ENCODE measurements at places on chromosomes 2 and 18.
A peak's percentile ranks its signal among the peaks of the same experiment; 100 is the strongest.

- no peak for DNase-seq
Measured at GRCh38 chr2:200222791-200223190, 83.7 kb upstream of the SPATS2L start.

GRCh38 chr2:100878000-100878791 is 58.3 kb downstream of the NPAS2 start:
- DNase-seq, result no peak

DNA sequence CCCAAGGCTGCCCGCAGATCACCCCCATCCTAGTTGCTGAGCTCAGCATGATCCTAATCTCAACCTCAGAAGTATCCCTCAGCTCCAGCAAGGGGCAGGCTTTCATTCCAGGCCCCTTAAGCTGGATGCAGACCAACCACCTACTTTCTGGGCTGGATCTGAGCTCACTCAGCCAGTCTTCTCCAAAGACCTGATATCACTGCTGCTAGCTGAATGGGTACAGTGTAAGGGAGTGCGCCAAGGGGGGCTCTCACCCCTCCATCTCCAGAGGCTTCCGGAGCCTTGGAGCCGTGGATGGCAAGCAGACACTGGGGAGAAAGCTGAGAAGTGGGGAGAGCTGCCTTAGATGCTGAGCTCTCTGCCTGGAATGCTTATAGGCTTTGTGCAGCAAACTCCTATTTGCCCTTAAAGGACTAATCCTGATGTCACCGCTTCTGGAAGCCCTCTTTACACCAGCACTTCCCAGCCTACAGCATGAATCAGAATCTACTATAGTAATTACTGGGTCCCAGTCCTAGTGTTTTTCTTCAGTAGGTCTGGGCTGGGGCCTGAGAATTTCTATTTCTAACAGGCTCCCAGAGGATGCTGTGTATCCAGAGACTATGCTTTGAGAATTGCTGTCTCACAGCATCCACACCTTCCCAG is 31.0 kb downstream of the GYPC start:
- no peak for DNase-seq

- DNase-seq, result peak; percentile 82
Measured at GRCh38 chr2:112482309-112483041, 519 bp downstream of the TTL start.

DNA sequence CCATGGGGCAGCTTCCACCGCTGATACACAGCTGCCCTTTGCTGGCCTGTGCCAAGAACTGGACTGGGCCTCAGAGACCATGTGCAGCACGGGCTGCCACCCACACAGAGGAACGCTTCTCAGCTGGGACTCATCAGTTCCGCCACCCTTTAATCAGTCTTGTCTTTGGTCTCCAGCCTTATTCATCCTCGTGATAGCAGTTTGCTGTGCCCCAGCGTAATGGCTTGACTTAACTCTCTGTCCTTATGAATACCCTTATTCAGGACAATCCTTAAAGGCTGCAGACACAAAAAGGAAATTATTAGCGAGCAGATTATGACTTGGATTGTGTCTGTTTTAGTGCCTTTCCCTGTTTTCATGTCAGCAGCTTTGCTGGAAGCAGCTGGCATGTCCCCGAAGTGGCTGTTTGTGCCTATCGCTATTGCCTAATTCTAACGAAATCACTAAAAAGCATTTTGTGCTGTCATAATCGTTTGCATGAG is 108.9 kb upstream of the DAPL1 start:
- DNase-seq, result no peak

GRCh38 chr2:50492477-50492851 is 539.5 kb downstream of the NRXN1 start:
- peak; percentile 42 for DNase-seq

DNA sequence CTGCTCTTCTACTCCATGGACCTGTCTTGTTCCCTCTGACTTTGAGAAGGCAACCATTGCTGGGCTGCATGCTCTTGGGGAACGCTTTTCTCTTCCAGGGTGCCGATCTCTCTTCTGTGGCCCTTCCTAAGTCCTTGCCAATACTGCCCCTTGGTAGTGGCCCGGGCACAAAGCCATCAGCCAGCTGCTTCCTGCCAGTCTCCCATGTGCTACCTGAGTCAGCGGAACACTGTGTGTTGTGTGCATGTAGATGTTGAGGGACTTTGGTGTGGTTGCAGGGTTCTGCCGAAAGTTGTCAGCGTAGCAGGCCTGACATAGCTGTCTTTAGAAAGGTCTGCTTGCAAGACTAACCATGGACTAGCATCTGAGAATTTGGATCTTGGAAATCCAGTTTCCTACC is 35.4 kb downstream of the MGAT5 start:
- DNase-seq, result no peak

- no peak for DNase-seq
Measured at GRCh38 chr2:7333960-7334493, 416.8 kb downstream of the RNF144A start.

- DNase-seq, result peak; percentile 57
Measured at GRCh38 chr2:48531141-48531648, 1.2 kb downstream of the STON1 start.

GRCh38 chr2:68404893-68405799 is 40.1 kb downstream of the PLEK start:
- no peak for DNase-seq

DNA sequence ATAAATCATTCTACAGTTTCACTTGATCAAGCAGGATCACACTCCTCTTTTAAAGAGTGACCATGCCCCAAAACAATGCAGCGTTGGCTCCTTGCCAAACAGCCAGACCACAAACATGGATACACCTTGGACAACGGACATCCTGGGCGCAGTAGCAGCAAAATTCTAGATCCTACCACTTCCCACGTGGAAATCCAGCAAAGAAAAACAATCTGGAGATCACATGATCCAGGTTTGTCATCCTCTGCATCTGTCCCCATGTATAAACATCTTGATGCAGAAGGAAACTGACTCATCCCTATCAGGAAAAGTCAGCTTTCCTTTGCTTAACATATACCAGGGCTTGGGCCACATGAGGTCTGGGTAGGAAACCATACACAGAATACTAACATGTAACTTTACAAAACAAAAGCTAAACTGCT is 53.1 kb downstream of the ZNF521 start:
- DNase-seq, result no peak

- peak; percentile 40 for DNase-seq
Measured at GRCh38 chr2:131413148-131413747, 49.3 kb upstream of the RAB6D start.

DNA sequence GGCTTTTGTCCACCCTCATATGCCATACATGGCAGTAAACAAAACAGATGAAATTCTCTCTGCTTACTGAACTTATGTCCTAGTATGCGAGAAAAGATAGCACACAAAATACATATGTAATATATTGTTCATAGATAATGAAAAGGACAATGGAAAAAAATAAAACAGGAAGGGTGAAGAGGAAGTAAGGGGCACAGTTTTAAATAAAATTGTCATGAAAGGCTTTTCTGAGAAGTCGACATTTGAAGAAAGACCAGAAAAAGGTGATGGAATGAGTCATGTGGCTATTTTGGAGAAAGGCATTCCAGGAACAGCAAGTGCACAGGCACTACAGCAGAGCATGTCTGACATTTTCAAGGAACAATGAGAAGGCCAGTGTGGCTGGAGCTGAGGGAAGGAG is 56.4 kb downstream of the KCNH7 start:
- DNase-seq, result no peak

Data from H7 (cell line).